ENCODE measurements at places on chromosomes 12 and 14.
A peak's percentile ranks its signal among the peaks of the same experiment; 100 is the strongest.

GRCh38 chr14:38405851-38406635 lies 150.2 kb upstream of the CLEC14A start:
- DNase-seq: peak; percentile 93

DNA sequence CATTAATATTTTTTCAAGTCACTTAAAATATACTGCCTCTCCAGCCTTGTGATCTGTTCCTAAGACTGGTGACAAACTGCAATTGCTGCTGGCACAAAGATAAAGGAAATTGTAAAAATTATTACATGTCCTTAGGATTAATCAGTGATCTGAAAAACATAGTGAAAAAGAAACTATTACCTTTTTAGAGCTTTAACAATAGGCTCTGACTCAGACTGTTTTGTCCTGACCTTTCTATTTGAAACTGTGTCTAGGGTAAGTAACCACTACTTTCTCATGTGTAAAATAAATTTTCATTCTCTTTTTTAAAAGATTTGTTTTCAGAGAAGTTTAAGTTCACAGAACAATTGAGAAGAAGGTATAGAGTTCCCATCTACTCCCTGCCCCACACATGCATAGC lies 80.4 kb upstream of the CLEC14A start:
- no peak for DNase-seq

DNA sequence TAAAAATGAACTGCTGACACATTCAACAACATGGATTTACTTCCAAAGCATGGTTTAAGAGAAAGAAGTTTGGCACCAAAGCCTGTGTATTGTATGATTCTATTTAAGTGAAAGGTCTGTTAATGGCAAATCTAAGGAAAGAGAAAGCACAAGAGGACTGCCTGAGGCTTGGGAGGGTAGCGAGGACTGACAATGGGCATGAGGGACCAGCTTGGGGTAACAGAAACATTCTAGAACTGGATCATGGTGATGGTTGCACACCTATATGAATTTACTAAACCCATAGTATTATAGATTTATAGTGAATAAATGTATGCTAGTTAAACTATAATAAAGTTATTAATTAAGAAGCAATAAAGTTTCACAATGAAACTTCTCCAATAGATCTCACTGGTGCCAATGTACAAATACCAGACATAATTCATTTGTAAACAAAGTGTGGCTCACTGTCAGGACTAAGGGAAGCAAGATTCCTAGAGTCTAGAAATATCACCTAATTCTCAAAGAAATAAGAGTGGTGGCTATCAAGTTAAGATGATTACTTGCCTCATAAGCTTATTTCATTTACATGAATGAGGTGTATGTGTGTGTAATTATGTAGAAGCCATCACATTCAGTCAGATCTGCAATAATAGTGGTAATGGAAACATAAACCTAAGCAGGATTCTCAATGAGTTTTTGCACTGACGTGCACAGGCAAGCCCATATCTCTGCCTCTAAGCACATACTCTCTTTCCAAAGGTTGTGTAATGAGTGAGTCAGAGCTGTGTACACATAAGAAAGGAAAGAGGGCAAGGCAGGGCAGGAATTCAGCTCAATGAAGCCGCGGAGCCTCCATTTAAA lies 353.4 kb downstream of the KCNH5 start:
- peak; percentile 81 for DNase-seq

GRCh38 chr12:131867891-131868675 lies 26.3 kb upstream of the ULK1 start:
- DNase-seq: no peak

- DNase-seq: no peak
Measured at GRCh38 chr12:54465857-54466523, 7.4 kb downstream of the GTSF1 start.

DNA sequence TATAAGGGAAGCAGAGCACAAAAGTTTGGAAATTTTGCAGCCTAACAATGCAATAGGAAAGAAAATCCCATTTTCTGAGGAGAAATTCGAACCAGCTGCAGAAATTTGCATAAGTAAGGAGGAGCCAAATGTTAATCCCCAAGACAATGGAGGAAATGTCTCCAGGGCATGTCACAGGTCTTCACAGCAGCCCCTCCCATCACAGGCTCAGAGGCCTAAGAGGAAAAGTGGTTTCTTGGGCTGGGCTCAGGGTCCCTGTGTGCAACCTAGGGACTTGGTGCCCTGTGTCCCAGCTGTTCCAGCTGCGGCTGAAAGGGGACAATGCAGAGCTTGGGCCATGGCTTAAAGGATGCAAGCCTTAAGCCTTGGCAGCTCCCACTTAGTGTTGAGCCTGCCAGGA lies 190.0 kb downstream of the MDGA2 start:
- DNase-seq: no peak

GRCh38 chr14:51451561-51451960 lies 200.1 kb upstream of the FRMD6 start:
- DNase-seq: no peak

GRCh38 chr12:132582582-132583410 lies 27.6 kb downstream of the LRCOL1 start:
- DNase-seq: no peak

- DNase-seq: no peak
Measured at GRCh38 chr12:87160848-87161601, 868.2 kb downstream of the C12orf50 start.

DNA sequence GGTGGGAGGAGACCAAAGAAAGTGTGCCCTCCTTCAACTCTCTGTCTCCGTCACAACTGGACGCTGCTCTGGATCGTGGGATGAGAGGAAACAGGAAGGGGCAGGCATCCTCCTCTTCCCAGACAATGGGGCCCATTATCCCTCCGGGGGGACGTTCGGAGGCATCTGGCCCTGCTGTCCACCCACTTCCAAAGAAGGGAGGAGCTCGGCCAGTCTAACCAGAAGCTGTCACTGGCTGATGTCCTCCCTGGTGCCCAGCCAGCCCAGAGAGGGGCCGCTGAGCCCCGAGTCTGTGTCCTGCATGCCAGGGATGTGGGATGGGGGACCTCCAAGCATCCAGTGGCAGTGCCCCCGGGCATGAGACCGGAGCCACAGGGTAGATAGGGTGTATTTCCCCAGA lies 39.8 kb upstream of the MEG3 start:
- no peak for DNase-seq

GRCh38 chr12:25690996-25691864 lies 138.1 kb upstream of the LMNTD1 start:
- no peak for DNase-seq

GRCh38 chr14:89429199-89430181 lies 12.5 kb upstream of the FOXN3 start:
- no peak for DNase-seq

DNA sequence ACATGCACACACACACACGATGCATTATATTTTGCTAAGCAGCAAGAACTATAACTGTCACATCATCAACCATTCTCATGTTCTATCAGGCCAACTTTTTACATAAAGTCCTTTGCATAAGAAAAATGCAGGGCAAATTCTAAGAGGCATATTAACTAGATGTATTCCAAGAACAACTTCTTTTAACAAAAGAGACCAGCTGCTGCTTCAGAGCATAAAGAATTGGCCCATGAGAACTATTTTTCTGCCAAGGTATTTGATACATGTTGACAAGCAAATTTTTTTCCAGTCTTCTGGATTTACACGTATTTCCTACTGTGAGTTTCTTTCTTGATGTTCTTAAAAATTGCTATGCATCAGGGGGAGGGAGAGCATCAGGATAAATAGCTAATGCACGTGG lies 27.2 kb downstream of the GLT8D2 start:
- no peak for DNase-seq

DNA sequence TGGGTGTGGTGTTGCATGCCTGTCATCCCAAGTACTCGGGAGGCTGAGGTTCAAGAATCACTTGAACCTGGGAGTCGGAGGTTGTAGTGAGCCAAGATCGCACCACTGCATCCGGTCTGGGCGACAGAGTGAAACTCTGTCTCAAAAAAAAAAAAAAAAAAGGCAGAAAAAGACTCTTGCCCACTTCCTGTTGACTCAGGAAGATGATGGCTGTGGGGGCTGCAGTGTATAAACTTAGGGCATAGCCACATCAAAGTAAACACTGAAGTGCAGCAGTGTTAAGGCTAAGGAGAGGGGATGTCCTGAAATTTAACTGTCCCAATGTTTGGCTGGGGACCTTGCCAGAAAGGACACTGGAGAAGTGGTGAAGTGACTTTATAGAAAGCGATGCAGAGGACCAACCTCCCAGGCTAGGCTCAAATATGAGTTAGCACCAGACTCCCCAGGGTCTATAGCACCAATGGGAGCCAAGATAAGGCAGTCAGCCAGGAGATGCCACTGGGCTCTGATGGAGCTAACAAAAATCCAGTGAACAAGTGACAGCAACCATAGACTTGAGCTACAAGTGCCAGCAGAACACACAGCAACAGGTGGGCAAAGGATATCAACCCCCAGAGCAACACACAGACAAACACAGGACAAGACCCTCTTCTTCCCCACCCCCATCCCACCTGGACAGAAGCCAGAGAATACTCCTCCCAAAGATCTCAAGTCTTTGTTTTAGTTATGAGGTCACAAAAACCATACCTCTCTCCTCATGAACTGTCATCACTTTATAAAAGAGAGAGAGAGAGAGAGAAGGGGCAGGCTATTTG lies 28.0 kb downstream of the NELL2 start:
- DNase-seq: no peak

DNA sequence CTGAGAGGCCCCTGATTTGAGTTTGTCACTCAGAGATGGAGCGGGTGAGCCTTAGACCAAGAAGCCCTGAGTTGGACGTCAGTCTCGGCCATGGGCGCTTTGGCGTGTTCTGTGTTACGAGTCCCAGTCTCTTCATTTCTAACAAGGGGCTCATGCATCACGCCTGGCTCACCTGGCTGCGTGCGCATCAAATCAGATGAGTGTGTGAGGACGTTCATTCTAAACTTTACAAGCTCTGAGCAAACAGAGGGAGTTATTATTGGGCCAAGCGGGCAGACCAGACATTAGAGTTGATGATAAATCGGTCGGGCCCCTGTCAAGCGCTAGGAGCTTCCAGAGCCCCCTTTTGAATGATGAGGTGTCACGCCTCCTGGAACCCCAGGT lies 117.2 kb downstream of the CALM1 start:
- DNase-seq: no peak

DNA sequence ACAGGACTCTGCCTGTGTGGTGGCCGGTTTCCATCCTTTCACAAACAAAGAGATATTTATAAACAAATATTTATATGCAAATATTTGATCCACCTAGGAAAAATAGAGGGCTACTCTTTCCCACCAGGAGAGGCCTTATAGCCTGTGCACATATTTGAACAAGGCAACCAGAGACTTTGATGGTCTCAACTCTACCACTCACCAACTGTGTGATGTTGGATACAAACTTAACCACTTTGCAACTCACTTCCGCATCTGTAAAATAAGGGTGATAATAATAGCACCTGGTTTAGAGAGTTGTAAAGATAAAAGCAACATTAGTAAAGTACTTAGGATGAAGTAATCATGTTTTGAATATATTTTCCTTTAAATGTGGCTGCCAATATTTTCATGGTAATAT lies 1.5 kb upstream of the CLEC12A start:
- no peak for DNase-seq

- no peak for DNase-seq
Measured at GRCh38 chr12:83190631-83191390, 504.1 kb downstream of the TMTC2 start.

- no peak for DNase-seq
Measured at GRCh38 chr14:99829450-99829849, 36.2 kb downstream of the EML1 start.

GRCh38 chr12:11920231-11920630 lies 150.5 kb upstream of the BCL2L14 start:
- no peak for DNase-seq

- no peak for DNase-seq
Measured at GRCh38 chr12:15563663-15564062, 225.5 kb downstream of the EPS8 start.

DNA sequence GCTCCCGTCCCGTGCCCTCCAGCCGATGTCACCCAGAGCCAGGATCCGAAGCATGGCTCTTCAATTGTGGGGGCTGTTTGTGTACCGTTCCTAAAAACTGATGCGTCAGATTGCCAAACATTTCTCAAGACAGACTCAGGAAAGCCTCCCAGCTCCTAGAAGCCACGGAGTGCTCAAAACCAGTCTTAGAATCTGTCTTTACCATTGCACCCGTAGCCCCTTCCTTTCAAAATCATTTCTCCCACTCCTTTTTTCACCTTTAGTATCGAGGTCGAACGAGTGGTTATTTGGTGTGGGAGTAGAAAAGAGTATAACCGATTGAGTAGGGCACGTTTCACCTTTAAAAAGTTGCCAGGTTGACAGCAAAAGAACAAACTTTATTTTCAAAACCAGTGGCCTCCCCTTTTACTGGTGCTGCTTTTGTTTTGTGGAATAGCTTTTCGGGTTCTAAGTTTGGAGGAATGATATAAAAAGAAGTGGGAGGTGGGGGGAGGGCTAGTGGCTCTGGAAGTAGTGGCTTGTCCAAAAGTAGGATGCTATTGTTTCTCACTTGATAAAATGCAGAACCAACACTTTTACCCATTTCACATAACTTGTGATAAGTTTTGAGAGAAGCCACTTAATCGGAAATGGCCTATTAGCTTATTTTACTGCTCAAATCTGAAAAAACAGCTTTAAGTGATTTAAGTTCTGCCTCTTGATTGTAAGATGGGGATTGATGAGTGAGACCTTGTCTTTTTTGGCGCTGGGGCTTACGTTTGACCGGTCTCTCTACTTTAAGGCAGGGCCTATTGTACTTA lies 803 bp downstream of the STK38L start:
- no peak for DNase-seq
